ENCODE measurements at places on chromosomes 2 and 18. TPM values are rescaled to one million over a fixed set of nuclear protein-coding genes. Genes with fewer than 3 reads are reported as not detected.
A peak's percentile ranks its signal among the peaks of the same experiment; 100 is the strongest.

The CRYBA2 gene
- total RNA-seq, result not detected

The POTEF gene
- not detected for total RNA-seq

The TRIM43 gene
- total RNA-seq, result not detected

The AP1S3 gene
- total RNA-seq, result 18.7 TPM

The CRACDL gene
- total RNA-seq, result 16.9 TPM

The NT5DC4 gene
- 5.2 TPM for total RNA-seq

The MFF gene
- total RNA-seq, result 60.0 TPM

The C1QL2 gene
- total RNA-seq, result not detected

The FHOD3 gene
- 4.2 TPM for total RNA-seq

The NOL4 gene
- 0.40 TPM for total RNA-seq

The RALB gene
- 85.8 TPM for total RNA-seq

The C2orf80 gene
- not detected for total RNA-seq

The IL1R1 gene
- 148 TPM for total RNA-seq

The GNAL gene
- total RNA-seq, result 2.4 TPM

The OSBPL6 gene
- 2.0 TPM for total RNA-seq

The SPC25 gene
- 1.1 TPM for total RNA-seq

The PHOSPHO2 gene
- 5.9 TPM for total RNA-seq

The TDRD15 gene
- not detected for total RNA-seq

DNA sequence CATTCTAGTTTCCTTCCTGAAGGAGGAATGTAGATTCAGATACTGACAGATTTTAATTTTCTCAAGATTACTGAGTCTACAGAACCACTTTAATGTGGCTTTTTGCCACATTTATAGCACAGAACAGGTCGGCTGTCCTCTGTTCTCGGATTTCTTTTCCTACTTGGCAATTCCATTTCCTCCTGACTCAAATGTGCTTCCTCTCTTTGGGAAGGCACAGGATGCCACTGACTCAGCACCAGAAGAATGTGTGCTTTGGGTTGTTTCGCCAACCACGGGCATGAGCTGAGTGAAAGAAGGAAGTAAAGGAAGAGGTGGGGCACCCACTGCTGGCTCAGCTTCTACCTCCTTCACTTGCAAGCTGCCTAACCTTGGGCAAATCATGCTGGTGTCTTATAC is 970.6 kb upstream of the ACVR2A start:
- no peaks in the 10 kb centered on the region for H3K36me3 ChIP-seq
- no peaks in the 10 kb centered on the region for H3K27me3 ChIP-seq

DNA sequence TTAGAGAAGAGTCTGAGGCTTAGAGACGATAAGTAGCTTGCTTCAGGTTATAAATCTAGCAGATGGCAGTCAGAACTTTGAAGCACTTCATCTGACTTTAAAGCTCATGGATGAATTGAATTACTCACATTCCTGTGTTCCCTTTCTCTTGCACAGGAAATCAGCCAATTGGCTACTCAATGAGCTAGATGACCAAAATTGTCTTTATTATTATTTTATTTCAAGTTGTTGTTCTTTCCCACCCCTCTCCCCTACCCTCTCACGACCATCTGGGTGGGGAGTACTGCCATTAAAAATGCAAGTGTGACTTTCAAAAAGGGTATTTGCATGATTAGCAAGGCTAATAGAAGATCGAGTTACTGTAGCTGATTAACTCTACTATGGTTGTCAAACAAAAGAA is 491.1 kb downstream of the NR4A2 start:
- no peak overlapping the region for H3K27ac ChIP-seq
- no peak for DNase-seq
- H3K4me1 ChIP-seq, result no peaks in the 10 kb centered on the region
- H3K36me3 ChIP-seq, result no peaks in the 10 kb centered on the region

DNA sequence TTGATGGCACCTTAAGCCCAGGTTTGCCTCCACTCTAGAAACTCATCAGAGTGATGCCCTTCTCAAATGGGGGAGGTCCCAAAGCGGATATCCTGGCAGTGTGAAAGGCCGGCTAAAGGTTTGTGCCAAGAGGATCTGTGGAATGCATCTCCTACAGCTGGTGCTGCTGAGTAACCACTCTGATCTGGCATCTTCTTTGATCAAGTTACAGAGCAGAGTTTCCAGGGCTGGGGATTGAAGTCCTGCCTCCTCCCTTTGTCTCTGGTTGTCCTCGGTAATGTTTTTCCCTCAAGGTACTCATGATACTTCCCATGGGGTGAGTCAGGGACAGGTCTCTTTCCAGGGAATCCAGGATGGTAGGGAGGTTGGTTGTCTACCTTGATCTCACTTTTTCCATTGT is 24.6 kb downstream of the PRKRA start:
- H3K27me3 ChIP-seq, result no peaks in the 10 kb centered on the region
- DNase-seq, result no peak
- no peaks in the 10 kb centered on the region for H3K4me1 ChIP-seq
- H3K4me3 ChIP-seq, result no peak overlapping the region
- H3K27ac ChIP-seq, result no peak overlapping the region
- H3K36me3 ChIP-seq, result peaks cover 45% of the 10 kb centered on the region

GRCh38 chr2:67845621-67846369 is 217.0 kb downstream of the C1D start:
- H3K4me1 ChIP-seq, result peaks cover 5% of the 10 kb centered on the region
- no peaks in the 10 kb centered on the region for H3K36me3 ChIP-seq
- DNase-seq, result no peak
- H3K4me3 ChIP-seq, result peak overlapping the region; percentile 12

DNA sequence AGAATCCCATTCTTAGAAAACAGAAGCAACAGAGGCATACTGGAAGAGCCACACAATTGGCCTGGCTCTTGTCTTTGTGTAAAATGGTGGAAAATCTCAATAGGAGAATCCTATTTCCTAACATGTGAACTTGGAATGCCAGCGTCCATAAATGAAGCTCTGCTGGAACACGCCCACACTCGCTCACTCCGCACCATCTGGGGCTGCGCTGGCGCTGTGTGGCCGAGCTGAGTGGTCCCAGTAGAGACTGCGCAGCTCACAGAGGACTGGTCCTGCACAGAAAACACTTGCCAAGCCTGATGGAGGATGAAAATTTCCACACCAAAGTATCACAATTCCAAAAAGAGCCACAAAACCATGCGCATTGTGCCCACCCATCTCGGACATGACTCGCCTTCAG is 56.2 kb downstream of the PXDN start:
- H3K27me3 ChIP-seq, result no peaks in the 10 kb centered on the region
- H3K4me1 ChIP-seq, result peaks cover 4% of the 10 kb centered on the region
- no peak overlapping the region for H3K27ac ChIP-seq
- H3K4me3 ChIP-seq, result no peak overlapping the region
- H3K36me3 ChIP-seq, result peaks cover 18% of the 10 kb centered on the region

GRCh38 chr2:128016620-128017019 is 11.2 kb downstream of the SAP130 start:
- DNase-seq, result no peak
- no peak overlapping the region for H3K27ac ChIP-seq
- peaks cover 63% of the 10 kb centered on the region for H3K36me3 ChIP-seq

- no peaks in the 10 kb centered on the region for H3K4me1 ChIP-seq
- H3K27ac ChIP-seq, result no peak overlapping the region
- H3K36me3 ChIP-seq, result no peaks in the 10 kb centered on the region
- H3K27me3 ChIP-seq, result no peaks in the 10 kb centered on the region
These were observed 200.5 kb downstream of the MC4R start for GRCh38 chr18:60172030-60172429.

- no peak for DNase-seq
- no peak overlapping the region for H3K27ac ChIP-seq
- no peak overlapping the region for H3K4me3 ChIP-seq
- no peaks in the 10 kb centered on the region for H3K36me3 ChIP-seq
These were observed 44.5 kb downstream of the MYL12B start for GRCh38 chr18:3306391-3306790.

DNA sequence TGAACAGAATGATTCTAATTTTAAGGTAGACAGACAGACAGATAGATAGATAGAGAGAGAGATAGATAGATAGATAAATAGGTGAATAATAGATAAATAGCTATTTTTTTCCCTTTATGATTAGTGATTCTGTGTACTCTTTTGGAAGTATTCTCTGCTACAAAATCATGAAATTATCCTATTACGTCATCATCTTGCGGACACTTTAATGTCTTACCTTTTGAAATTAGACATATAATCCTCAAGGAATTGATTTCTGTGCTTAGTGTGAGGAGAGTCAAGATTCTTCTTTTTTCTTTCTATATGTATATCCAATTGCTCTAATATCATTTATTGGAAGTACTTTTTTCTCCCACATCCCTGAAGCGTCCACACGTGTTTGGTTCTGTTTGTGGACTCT is 215.2 kb downstream of the SCG2 start:
- H3K4me3 ChIP-seq, result no peak overlapping the region
- H3K4me1 ChIP-seq, result no peaks in the 10 kb centered on the region
- no peak for DNase-seq
- H3K27ac ChIP-seq, result no peak overlapping the region
- H3K36me3 ChIP-seq, result no peaks in the 10 kb centered on the region
- H3K27me3 ChIP-seq, result no peaks in the 10 kb centered on the region

GRCh38 chr18:44709307-44710126 is 28.8 kb downstream of the SETBP1 start:
- H3K27me3 ChIP-seq, result no peaks in the 10 kb centered on the region
- DNase-seq, result no peak
- H3K4me1 ChIP-seq, result peaks cover 13% of the 10 kb centered on the region
- no peak overlapping the region for H3K4me3 ChIP-seq

DNA sequence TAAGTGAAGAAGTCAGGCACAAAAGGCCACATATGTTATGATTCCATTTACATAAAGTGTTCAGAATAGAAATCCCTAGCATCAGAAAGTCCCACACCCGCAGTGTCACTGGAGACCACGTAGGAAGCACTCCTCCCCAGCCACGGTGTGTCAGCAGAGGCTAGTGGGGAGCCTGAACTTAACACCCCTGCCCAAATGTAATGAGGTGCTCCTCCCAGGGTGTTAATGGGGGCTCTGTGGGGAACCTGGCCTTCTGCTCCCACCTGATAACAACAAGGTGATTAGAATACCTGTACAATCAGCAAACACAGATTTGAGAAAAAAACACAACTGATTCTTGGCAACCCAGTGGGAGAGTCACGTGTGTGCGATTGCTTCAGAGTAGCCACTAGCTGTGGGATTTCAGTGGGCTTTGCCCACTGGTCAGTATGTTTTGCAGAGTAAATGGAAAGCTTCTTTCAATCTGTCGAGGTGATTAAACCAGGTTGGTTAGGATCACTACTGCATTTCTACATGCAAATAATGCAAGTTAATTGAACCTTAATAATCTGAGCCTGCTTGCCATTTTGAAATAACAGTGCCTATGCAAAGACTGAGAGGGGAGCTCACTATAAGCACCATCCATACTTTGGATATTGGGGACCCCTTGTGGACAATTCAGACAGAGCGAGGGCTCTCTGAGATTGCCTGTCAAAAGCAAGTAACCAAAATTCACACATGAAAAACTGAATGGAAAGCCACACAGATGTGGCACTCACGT is 20.6 kb upstream of the ATRAID start:
- no peak overlapping the region for H3K27ac ChIP-seq
- no peaks in the 10 kb centered on the region for H3K27me3 ChIP-seq
- H3K36me3 ChIP-seq, result no peaks in the 10 kb centered on the region
- no peaks in the 10 kb centered on the region for H3K4me1 ChIP-seq
- H3K4me3 ChIP-seq, result no peak overlapping the region

GRCh38 chr18:13446610-13447461 is 228.3 kb downstream of the LDLRAD4 start:
- H3K4me1 ChIP-seq, result peaks cover 16% of the 10 kb centered on the region
- H3K27me3 ChIP-seq, result no peaks in the 10 kb centered on the region
- no peak overlapping the region for H3K27ac ChIP-seq
- H3K36me3 ChIP-seq, result no peaks in the 10 kb centered on the region
- H3K4me3 ChIP-seq, result peak overlapping the region; percentile 20

GRCh38 chr2:149049142-149049541 is 10.6 kb downstream of the LYPD6B start:
- DNase-seq, result no peak
- H3K4me1 ChIP-seq, result no peaks in the 10 kb centered on the region
- no peak overlapping the region for H3K4me3 ChIP-seq
- no peak overlapping the region for H3K27ac ChIP-seq
- H3K36me3 ChIP-seq, result no peaks in the 10 kb centered on the region

GRCh38 chr2:121558329-121558728 is 27.6 kb downstream of the RNU4ATAC start:
- no peak overlapping the region for H3K4me3 ChIP-seq
- H3K4me1 ChIP-seq, result no peaks in the 10 kb centered on the region
- no peaks in the 10 kb centered on the region for H3K36me3 ChIP-seq
- no peak overlapping the region for H3K27ac ChIP-seq
- no peak for DNase-seq

GRCh38 chr2:120230515-120231471 is 7.6 kb upstream of the TMEM185B start:
- H3K27ac ChIP-seq, result no peak overlapping the region
- H3K36me3 ChIP-seq, result no peaks in the 10 kb centered on the region
- DNase-seq, result no peak
- H3K27me3 ChIP-seq, result no peaks in the 10 kb centered on the region
- H3K4me1 ChIP-seq, result peaks cover 6% of the 10 kb centered on the region
- H3K4me3 ChIP-seq, result no peak overlapping the region

DNA sequence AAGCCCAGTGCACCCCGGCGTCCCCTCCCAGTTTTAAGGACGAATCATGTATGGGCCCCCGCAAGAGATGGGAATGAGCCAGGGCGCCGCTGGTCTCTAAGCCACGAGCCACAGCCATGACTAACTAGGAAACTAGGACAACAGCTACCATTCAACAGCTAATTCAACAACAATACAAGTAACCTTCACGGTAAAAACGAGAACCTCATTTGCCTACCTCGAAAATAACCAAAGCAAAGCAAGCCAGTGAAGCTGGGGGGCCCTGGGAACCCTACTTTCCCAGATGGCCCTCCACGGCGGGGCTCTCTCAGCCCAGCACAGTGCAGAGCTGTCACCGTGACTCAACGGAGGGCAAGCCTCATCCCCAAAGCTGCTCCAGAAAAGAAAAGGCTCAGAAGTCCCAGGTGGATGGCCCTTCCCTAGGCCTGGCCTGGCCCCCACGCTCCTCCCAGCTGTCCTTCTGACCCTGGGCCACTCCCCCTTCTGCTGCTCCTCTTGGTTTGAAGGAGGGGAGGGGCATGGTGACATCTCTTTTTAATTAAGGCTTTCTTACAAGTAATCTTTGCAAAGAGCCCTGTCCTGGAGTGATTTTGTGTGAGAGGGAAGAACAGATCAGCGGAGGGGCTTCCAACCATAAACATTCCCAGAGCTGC is 126.3 kb downstream of the HDAC4 start:
- no peak for DNase-seq
- no peaks in the 10 kb centered on the region for H3K36me3 ChIP-seq
- peaks cover 26% of the 10 kb centered on the region for H3K4me1 ChIP-seq
- no peak overlapping the region for H3K4me3 ChIP-seq

- no peak overlapping the region for H3K4me3 ChIP-seq
- no peaks in the 10 kb centered on the region for H3K4me1 ChIP-seq
- no peaks in the 10 kb centered on the region for H3K36me3 ChIP-seq
- DNase-seq, result no peak
- H3K27me3 ChIP-seq, result no peaks in the 10 kb centered on the region
These were observed 309.5 kb downstream of the PIK3C3 start for GRCh38 chr18:42264497-42264896.

DNA sequence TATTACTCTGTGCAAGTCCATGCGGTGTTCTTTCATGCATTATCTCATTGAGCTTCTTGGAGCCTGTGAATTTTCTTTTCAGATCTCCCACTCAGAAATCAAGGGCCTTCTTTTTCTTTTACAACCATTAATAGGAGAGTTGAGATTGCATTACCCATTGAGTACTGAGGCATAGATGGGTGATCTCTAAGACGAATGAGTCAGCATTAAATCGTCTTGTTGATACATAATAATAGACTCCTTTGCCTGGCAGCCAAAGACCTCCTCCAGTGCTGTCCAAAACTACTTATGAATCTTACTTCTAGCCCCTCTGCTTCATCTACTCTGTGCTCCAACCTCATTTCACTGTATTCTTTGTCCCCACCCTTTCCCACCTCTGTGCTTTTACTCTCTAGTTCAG is 180.5 kb downstream of the AGPS start:
- H3K27ac ChIP-seq, result no peak overlapping the region
- no peak for DNase-seq
- no peaks in the 10 kb centered on the region for H3K36me3 ChIP-seq
